ENCODE measurements at places on chromosomes 2 and 18. TPM values are rescaled to one million over a fixed set of nuclear protein-coding genes. Genes with fewer than 3 reads are reported as not detected.

DNA sequence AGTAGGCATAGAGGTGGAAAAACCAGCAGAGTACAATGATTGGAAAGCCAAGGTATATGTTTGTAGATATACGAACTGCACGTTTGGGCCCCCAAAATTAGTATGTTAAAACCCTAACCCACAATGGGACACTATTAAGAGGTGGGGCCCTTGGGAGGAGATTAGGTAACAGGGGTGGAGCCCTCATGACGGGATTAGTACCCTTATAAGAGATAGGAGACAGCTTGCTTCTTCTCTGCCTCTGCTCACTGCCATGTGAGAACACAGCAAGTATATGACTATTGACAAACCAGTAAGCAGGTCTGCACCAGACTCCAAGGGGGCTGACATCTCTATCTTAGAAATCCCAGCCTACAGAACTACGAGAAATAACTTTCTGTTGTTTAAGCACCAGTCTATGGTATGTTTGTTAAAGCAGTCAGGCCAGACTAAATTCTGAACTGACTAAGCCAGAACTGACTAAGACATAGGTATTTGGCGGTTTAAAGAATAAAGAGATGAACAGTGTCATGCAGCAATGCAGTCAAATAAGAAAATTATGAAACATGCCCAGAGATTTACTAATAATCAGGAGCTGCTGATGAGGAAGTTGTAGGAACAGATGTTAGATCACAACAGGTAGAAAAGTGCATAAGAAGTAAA is 182.9 kb downstream of the DYM start:
- no peak for DNase-seq

DNA sequence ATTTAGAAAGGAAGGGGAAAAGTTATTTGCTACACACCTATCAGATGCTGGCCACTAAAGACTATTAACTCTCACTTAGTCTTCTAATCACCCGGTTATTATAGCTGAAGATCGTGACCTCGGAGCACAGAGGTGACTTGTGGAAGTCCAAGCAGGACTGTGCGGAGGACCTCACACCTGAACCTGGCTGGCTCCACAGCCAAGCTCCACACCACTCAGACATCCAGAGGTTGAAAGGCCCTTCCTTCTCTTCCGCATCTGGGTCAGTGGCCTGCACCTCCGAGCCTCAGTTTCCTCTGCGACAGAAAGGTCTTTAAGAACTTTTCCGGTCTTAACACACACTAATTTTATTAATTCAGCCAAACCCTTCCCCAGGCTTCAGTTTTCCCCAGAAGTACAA is 57.9 kb downstream of the TNS1 start:
- no peak for DNase-seq

DNA sequence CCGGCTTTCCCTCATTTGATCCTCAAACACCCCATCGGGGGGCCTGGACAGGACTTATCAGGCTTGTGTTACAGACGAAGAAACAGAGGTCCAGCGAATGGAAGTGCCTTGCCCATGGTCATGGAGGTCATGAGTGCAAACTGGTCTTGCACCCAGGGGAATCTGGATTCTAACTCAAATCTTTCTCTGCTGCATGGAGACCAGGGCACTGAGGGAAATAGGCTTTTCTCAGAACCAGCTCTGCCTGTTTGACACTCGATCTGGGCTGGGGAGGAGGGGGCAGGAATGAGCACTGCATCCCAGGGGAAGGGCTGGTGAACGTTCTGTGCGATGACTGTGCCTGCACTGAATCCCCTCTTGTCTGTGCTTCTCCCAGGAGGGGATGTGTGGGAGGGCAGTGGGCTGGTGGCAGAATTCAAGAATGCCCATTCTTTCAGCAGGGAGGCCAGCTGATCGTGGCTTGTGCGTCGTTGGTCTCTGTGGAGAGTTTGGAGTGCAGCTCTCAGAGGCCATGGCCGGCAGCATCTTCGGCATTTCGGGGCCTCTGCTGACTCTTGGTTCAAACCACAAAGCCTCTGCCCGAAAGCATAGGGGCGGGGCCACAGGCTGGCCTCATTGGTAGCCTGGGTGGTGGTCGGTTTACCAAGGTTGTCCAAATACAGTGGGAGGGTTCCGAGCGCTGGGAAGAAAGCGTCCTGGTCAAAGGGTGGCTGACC is 171.6 kb downstream of the DDX1 start:
- no peak for DNase-seq

- DNase-seq = no peak
Measured at GRCh38 chr2:17599617-17600016, 59.1 kb downstream of the VSNL1 start.

DNA sequence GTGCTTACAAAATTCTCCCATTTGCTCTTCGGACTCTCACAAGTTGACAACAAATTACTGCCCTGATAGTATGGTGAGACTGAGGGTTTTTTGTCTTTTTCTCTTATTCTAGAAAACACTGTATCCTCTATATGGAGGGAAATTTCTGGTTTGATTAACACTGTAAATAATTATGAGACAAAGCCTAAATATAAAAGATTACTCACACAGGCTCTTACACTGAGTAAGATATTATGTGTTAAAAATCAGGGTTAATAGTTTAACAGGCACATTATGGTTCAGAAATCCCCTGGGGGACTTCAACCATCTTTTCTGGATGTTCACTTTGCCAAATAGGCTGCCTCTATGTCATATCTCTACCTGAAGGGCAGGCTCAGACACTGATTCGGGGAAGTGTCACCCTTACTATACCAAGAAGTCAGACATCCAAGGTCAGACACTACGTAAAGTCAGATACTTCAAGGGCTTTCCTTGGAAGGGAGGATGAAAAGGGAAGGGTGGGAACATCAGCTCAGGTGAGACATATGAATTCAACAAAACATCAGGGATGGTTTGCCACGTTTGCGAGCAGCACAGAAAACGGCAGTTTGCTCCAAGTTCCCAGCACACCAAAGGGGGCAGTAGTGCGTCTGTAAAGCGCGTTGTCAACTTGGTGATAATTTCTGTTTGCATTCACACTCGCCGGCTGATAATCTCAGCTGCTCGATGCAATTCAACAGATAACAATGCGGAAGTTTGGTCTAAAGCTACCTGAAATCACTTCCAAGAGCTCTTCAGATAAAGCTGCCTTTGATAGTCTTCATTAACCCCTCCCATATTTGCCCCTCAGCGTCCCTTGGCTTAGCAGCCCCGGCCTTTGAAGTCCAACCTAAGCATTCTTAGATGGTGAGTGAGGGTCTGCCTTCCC is 972 bp upstream of the RASGRP3 start:
- peak; percentile 91 for DNase-seq

The GALNT3 gene
- 11.3 TPM for total RNA-seq
